Activated CD4-positive, alpha-beta T cell treated with anti-CD3 and anti-CD28 coated beads for 24 hours (primary cell): ENCODE measurements at places on chromosomes 1 and 21.

- DNase-seq: peak; percentile 64
These were observed 11.1 kb upstream of the C1orf174 start for GRCh38 chr1:3910857-3911845.

GRCh38 chr1:206761159-206761768 lies 9.3 kb upstream of the IL19 start:
- DNase-seq: no peak

- DNase-seq: no peak
These were observed 64.5 kb upstream of the PRRC2C start for GRCh38 chr1:171420810-171421209.

DNA sequence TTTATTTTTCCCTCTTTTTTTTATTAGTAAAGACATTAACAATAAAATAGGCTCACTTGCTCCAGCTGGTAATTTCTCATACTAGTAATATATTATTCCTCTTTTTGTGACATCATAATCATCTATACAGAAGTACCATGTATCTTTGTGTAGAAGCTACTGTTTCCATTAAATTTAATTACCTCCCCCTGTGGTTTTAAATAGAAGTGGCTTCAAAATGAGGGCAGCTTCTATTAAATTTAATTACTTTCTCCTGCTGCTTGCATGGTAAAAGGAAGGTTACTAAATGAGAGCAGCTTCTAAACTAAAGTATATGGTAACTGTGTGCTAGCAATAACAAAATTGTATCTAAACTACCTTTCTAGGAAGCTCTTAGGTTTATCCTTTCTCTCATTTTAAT lies 94.0 kb downstream of the DPYD start:
- no peak for DNase-seq

GRCh38 chr1:117846674-117847425 lies 82.6 kb downstream of the GDAP2 start:
- DNase-seq: no peak

DNA sequence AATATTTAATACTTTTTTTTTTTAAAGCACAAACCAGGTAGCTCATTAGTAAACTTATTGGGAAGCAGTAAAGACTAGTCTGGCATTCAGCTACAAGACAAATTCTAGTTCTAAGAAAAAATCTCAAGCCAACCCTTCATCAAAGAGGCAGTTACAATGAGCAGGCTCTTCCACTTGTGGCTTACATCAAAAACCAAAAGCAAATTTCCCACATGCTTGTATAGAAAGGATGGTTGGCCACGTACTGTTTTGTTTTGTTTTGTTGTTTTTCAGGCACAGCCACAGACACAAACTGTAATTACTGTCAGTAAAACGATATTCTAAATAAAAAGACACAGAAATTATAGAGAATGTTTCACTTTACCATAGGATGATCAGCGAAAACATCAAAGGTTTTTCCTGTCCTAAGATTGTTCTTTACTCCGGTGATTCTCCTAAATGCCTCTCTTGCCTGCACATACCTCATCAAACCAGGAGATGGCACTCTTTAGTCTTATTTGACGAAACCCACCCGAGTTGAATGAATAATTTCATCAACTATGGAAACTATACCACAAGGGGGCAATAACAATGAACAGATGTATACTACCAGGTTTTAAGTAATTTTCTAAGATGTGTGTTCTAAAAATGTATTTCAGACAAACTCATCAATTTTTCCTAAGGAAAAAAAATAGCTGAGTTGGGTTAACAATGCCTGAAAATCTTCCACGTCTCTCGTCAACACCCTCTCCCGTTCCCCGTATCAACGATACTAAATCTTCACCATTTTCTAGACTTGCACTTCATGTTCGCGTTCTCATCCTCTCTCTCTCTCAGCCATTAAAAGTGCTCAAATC lies 26.9 kb downstream of the RPL5 start:
- peak; percentile 38 for DNase-seq

GRCh38 chr21:16192902-16193301 lies 463.1 kb downstream of the USP25 start:
- DNase-seq: no peak

DNA sequence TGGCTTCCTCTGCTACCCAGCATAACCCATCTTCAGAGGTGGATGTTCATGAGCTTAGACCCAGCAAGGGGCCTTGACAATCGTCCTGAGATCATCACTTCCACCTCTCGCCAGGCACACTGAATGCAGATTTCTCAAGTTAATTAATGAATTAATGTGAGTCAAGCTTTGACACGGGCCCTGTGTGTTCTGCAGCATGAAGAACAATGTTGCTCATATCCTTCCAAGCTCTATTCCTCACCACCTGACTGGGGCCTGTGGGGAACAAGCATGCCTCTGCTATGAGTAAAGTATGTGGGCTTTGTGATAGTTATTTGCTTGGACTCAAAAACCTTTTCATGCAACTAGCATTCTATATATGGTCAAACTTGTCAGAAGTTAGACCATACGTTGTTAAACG lies 122.0 kb downstream of the SEC16B start:
- no peak for DNase-seq

DNA sequence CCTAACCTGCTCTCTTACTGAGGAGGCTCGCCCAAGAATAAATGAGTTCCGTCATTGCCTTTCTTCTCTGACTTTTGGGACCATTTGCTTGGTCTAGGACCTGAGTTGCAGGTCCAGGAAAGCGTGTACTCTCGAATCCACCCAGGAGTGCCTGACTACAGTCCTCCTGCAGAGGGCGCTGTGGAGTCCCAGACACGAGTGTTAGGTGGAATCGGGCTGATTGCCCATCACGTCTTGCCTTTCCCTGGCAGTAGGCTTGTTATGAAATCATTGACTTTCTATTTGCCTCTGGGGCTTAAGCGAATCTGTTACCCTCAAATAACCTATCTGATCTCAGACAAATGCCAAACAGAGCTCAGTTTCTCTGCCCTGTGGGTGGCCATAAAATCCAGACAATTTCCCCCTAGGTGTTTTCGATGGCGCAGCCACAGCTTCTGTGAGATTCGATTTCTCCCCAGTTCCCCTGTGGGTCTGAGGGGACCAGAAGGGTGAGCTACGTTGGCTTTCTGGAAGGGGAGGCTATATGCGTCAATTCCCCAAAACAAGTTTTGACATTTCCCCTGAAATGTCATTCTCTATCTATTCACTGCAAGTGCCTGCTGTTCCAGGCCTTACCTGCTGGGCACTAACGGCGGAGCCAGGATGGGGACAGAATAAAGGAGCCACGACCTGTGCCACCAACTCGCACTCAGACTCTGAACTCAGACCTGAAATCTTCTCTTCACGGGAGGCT lies at the start of gene IL20:
IL20 (plus strand) TSS at position 685 of the 733 bp plus-strand sequence. CDS start 230 bp downstream, outside the sequence.
- DNase-seq: peak; percentile 93

GRCh38 chr1:230618537-230618936 lies 23.7 kb upstream of the COG2 start:
- DNase-seq: no peak

DNA sequence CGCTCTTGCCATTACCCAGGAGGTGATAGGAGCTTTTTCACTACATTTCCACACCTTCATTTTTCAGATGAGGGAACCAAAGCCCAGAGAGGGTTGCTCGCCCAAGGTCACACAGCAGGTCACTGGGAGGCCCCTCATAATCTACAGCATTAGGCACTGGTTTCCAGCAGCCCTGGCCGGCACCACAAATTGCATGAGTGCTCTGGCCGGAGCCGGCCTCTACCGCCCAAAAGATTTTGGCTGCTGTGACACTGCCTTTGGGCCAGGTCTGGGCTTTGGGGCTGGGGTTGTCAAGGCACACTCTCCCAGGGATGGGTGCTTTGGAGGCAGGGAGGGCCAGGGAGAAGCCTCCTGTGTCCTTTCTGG lies 15.4 kb downstream of the DHRS3 start:
- no peak for DNase-seq
